ENCODE measurements at places on chromosomes 2 and 18.

DNA sequence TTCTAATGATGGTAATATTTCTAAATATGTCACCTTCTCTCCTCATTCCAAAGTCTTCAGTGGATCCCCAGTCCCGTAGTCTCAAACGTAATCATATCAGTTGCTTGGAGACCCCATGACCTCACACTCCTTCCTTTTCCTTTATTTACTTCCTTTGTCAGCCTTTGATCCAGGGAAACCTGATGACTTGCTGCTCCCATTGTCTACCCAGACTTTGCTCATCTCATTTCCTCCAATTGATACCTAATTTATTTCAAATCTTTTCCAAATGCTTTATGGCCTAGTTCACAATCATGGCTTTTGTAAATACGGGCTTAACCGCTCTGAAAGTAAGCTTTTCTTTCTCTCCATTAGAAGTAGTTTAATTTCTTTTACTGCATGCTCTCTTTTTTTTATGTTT, 402.4 kb upstream of the CYRIA start:
- DNase-seq, result no peak

GRCh38 chr2:102283996-102284395, 27.4 kb upstream of the IL1RL1 start:
- no peak for DNase-seq

DNA sequence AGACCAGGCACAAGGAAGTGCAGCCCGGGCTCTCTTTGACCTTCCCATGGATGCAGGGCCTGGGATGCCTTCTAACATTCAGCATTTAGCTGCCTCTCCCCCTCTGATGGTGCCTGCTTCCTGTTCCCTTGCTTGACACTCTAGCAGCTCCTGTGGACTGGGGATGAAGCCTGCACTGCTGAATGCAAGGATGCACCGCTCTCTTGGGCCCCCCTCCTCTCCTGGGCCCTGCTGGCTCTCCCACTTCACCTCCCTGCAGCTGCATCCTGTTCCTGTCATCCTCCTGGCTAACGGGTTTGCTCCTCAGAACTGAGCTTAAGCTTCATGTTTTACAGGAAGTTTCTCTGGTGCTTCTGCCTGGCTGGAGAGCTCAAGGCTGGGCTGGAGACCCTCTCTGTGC, 254.1 kb downstream of the TSN start:
- no peak for DNase-seq

DNA sequence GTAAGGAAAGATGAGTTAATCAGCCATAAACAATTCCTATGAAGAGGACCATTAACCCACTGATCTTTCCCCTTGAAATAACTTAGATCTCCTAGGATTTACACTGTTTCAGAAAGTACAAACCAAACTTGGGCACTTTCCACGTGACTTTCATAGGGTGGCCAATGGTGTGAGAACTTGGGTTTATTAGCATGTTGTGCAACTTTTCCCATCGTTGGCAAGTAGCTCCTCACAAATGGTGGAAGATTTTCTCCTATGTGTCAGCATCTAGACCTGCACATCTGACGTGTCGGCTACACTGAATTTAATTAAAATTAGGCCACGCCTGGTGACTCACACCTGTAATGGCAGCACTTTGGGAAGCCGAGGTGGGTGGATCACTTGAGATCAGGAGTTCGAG, 116.3 kb downstream of the GALNT1 start:
- no peak for DNase-seq

- no peak for DNase-seq
Measured at GRCh38 chr18:61929881-61930640, 37.3 kb upstream of the RNF152 start.

- DNase-seq, result peak; percentile 11
Measured at GRCh38 chr2:115165529-115166109, 723.2 kb downstream of the DPP10 start.

DNA sequence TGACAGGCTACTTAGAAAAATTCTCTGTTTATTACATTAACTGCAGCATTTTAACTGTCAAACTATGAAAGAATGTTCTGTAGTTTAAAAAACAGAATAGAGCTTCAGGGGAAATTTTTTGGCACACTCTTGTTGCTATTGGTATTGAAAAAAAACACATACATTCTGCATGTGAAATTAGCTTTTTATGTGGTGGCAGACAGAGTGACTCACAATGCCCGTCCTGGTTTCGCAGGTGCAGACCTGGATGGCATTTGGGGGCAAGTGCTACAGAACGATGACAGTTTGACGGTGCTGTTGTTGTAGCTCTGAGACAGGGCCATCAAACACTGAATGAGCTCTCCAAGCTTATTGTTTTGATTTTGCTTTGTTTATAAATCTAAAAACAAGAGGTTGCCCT, 105.0 kb upstream of the MAP3K20 start:
- DNase-seq, result no peak

DNA sequence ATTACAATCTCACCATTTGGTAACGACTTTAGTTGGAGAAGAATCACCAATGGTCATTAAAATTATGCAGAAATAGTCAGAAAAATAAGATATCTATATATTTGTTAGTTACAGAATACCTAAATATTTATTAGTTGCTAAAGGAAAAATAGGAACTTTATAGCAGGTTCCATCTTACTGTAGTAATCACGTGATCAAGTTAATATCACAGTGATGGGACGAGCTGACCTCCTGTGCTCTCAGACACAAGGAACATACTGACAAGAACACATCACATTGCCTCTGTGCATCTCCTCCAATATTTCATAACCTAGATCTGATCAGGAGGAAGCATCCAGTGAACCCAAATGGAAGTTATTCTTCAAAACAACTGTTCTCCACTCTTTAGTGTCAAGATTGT, 215.3 kb downstream of the GALR1 start:
- DNase-seq, result no peak

DNA sequence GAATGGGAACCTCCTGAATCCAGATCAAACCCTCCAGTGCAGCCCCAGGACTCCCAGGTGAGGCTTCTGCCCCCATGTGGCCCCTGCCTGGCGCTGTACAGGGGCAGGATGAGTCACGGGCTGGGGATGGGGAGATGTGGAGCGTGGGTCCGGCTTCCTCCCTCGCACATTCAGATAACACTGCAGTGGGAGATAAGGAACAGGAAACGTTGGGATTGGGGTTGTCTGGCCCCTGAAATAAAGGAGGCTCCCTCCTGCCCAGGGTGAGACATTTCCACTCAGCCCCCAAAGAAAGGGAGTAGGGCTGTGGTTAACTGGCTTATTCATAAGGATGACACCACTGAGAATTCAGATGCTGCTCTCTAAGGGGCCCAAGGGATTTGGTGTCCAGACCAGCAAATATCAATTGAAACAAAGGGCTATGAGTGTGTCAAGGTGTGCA, 30.7 kb downstream of the IGFBP5 start:
- DNase-seq, result peak; percentile 71

DNA sequence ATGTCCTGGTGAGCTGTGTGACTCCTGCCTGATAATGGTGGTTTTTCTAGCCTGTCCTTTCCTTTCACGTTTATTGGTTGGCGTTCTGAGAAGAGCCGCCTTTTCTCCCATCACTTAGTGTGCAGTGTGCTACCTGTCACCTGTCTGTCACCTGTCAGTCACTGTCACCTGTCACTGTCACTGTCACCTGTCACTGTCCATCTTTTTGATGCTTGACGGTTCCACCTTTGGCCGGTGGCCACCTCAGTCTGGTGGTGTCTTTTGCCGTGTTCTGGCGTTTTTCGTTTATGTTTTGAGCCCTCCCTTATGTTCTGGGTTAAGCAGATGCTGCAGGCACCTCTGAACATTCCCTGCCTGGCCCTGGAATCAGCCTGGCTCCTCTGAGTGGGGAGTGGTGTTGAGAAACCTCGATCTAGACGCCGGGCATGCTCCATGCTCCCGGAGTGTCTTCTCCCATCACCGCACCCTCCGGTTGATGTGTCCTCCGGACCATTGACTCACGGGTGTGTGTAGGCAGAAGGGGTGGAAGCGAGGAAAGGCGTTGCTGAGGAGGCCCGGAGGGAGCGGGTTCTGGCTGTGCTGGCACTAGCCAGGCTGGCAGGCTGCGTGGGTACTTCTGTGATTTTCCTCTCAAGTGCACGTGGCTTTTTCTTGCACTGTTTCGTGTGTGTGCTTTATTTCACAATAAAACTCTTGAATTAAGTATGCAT, 20.7 kb downstream of the DTYMK start:
- DNase-seq, result no peak

DNA sequence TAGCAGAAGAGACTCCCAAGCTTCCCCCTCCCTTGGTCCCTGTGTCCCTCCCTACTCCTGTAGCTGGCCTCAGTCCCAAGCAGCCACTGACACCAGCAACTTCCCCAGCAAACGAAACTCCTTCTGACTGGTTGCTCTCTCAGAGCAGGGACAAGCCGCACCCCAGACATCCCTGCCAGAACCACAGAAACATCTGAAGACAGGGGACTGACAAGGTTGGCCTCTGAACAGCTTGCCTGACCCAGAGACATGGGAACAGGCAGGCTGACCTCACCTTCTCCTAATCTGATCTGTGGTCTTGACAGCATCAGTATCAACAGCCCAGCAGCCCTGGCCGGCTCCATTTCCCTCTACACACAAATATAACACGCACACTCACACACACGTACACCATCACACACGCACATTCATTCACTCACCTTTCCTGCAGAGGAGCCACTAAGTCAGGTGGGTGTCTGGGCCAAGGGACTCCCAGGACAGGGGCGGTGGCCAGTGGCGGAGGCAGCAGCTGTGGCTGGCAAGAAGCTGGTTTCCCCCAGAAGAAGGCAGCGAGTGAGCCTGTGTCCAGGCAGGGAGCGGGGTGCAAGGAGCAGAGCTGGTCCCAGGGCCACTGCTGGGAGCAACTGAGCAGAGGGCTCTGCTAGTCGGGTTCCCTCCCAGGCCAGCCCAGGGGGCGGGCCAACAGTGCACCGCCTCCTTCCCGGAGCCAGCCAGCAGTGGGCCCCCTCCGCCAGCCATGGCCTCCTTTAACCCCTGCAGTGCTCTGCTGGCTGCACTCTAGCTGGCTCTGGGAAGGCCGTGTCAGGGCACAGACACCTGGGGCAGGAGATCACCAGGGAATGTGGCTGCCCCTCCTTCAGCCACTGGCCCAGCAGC, 59.1 kb downstream of the TNS1 start:
- DNase-seq, result peak; percentile 41

DNA sequence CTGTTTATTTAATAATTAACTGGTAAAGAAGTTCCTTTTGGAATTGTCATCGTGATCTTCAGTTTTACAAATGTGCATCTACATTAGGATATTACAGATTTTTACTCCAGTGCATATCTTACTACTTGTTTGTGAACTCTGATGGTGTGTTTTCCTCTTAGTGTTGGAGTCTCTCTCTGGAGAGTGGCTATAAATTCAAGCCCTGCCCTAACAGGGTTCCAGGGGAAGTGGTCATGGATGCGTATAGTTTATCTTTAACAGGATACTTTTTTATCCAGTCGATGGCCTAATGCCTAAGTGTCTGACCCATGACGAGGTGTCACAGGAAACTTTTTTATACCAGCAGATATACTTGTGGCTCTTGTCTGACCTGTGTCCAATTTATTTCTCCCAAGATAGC, 75.4 kb downstream of the CHN1 start:
- no peak for DNase-seq

DNA sequence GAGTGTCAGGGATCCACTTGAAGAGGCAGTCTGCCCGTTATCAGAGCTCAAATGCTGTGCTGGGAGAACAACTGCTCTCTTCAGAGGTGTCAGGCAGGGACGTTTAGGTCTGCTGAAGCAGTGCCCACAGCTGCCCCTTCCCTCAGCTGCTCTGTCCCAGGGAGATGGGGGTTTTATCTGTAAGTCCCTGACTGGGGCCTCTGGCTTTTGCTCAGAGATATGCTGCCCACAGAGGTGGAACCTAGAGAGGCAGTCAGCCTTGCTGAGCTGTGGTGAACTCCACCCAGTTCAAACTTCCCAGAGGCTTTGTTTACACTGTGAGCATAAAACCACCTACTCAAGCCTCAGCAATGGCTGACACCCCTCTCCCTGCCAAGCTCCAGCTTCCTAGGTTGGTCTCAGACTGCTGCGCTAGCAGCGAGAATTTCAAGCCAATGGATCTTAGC, 38.1 kb downstream of the PLEK start:
- peak; percentile 49 for DNase-seq

DNA sequence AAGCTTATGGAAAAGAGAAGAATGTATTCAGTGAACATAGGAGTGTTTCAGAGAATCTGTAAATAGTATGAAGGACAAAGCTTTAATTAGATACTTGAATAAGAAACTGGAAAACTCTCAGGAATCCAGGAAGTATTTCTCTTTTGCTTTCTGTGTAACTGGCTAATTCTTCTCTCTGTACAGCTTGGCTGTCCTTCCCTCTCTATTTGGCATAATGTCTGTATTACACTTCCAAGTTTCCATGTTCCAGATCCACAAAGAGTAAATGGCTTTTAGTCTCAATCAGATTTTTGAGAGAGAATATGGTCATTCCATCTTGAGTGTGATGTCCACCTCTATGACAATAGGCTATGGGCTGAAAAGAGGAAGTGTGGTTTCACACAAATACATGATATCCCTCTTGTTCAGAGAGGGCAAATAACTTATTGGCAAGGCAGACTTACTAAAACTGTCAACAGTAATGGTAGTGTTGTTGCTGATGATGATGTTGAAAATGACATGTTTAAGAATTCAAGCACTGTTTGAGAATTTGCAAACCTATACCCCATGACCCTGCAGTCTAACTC, 129.2 kb upstream of the ERBB4 start:
- no peak for DNase-seq

DNA sequence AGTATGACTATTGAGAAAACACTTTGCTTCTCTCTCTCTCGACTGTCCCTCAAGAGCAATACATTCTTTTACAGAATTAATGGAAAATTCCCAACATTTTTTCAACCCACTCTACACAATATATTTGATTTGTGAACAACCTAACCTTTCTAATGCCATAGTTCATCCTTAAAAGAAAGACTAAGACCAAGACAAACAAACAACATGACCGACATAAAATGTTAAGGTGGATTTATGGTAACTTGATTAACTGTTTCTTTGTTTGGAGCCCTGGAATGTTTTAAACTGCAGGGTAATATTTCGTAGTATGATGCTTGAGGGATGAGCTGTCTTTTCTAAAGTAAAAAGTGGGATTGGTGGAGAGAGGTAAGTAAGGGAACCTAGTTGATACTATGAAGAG, 738.2 kb downstream of the MBD2 start:
- DNase-seq, result no peak

GRCh38 chr2:102664471-102664909, 45.1 kb downstream of the SLC9A2 start:
- peak; percentile 66 for DNase-seq

DNA sequence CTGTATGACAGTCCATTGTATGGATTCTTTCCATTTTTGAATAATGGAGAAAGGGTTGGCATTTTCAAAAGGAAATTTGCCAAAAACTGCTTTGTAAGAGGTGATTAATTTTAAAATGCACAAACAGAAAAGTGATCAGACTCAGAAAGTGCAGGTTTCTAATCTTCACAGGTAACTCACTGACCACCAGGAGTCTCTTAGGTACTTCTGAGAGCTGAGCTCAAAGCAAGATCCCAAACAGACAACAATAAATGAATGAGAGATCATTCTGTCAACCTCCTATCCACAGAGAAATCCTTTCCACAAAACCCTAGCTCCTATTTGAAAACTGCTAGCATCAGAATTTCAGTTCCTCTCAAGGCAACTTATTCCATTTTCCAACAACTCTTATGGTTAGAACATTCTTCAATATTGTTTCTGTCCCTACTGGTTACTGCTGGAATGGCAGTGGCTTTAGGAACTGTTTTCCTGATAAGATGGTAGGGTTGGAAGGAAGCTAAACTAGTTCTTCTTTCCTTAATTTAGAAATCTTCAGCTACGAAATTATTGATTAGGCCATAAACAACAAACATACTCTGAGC, 20.6 kb upstream of the HAAO start:
- DNase-seq, result no peak

GRCh38 chr2:145268931-145269330, 749.0 kb upstream of the ZEB2 start:
- no peak for DNase-seq

- DNase-seq, result no peak
Measured at GRCh38 chr2:10036095-10036884, 7.1 kb upstream of the KLF11 start.

Data from K562 (cell line).